ENCODE measurements at places on chromosomes 2 and 18.

GRCh38 chr2:218870984-218871344, 9.7 kb upstream of the WNT10A start:
- no peak for DNase-seq

DNA sequence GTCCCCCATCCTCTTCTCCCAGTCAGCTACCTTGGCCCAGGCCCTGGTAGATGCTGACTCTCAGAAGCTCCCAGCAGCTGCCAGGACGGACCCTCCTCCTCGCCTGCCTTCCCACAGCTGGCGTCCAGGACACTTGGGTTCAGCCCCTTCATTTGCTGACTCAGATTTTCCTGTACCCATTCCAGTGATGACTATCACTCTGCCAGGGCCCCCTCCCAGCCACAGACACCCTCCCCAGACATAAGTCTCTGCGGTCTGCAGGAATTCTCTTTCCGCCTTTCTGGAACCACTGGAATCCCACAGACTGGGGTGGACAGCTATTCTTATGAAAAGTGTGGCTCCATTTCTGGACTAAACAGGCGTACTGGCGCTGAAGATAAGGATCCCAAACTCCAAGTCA, 260.3 kb upstream of the EPAS1 start:
- DNase-seq, result peak; percentile 48

- DNase-seq, result no peak
Observed at GRCh38 chr2:170681311-170681710, 33.8 kb upstream of the SP5 start.

GRCh38 chr18:51514128-51514527, 316.6 kb upstream of the MEX3C start:
- no peak for DNase-seq

DNA sequence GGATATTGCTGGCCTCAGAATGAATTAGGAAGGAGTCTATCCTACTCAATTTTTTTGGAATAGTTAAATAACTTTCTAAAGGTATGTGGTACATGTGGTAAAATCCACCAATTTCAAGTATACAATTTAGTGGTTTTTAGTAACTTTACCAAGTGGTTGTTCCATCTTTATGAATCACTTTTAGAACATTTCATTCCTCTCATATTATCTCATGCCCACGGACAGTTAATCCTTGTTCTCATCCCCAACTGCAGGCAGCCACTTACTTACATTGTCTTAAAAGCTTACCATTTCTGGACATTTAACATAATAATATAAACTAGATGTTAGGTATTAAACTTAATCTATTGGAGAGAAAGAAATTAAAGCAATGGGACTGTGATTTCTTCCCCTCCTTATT, 146.3 kb upstream of the ZC3H15 start:
- DNase-seq, result peak; percentile 32

GRCh38 chr2:49404108-49404507, 249.8 kb upstream of the FSHR start:
- DNase-seq, result no peak

- DNase-seq, result peak; percentile 47
Observed at GRCh38 chr2:239110595-239111048, 262.7 kb downstream of the TWIST2 start.

- DNase-seq, result no peak
Observed at GRCh38 chr18:515838-516237, 15.3 kb upstream of the COLEC12 start.

DNA sequence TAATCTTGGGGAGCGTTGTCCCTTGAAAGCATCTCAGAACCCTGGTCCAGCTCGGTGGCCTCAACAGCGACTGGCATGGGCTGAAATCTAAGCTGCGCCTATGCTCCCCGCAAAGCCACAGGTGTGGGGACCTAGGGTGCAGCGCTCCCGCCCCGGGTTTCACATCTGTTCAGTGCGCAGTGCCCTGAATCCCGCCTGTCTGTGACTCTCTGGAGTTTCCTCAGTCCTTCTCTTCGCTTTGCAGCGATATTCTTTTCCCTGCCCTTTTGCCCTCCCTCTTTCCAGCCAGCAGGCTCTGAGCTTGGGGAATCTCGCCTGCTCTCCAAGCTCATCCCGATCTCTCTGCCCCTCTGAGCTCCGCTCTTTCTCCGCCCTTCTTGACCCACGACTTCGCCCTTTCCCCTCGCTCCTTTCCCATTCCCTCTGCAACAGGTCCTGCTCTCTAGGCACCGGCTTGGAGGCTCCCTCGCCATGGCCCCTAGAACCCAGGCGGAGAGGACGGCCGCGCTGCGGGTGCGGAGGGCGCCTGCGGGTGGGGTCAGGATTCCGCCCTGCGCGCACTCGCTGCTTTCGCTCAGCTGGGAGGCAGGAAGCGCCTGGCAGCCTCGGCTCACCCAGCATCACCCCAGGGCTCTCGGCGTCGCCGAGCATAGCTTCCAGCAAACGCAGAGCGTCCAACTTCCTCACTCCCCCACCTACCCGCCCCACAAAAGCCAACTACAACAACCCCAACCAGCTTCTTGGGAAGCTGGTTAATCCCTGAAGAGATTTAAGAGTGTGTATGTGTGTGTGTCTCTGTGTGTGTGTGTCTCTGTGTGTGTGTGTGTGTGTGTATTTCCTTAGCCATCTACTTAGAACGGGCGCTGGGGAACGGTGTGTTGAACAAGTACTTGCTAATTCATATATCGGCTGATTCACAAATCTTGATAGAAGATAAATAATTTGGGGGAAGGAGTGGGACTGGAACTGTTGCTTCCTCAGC, 1.1 kb downstream of the GRP start:
- DNase-seq, result no peak

DNA sequence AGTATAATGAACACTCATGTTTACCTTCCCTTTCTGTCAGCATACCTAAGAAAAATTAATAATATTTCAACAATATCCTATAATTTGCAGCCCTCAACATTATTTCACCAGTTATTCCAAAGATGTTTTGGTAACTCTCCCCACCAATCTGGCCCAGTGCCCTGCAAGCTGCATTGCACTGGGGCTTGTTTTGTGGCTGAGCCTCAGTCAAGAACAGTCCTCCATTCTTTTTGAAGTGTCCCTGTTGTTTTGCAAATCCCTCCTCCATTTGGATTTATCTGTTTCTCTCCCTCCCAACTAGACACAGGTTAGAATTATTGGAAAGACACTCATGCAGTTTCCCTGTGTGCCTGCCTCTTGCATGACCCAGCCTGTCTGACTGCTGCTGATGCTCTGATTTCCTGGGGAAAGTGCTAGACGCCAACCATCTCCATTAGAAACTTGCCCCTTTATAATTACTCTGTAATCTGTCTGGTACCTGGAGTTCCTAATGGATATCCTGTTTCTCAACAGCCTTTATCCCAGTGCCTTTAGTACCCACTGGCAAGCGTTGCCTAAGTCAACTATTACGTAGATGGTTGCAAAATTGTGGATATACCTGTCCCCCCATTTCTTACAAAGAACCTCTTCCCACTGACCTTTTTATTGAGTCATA, 60.2 kb downstream of the EIF5B start:
- no peak for DNase-seq

GRCh38 chr18:45039376-45039775, 358.7 kb downstream of the SETBP1 start:
- no peak for DNase-seq

GRCh38 chr2:232652505-232652851, 19.1 kb downstream of the EFHD1 start:
- no peak for DNase-seq

DNA sequence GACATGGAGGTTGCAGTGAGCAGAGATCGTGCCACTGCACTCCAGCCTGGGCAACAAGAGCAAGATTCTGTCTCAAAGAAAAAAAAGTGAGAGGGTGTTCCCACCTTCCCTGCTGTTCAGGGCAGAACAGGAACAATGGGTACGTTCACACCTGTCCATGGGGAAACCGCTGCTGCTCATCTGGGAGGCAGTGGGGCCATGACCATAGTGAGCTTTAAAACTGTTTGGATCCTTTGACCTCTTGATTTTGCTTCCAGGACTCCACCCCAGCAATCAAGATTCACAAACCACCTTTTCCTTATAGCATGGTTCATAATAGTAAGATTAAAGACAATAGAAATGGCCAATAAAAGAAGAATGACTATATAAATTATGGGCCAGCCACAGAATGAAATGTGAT, 209.2 kb downstream of the ARL4C start:
- DNase-seq, result no peak

DNA sequence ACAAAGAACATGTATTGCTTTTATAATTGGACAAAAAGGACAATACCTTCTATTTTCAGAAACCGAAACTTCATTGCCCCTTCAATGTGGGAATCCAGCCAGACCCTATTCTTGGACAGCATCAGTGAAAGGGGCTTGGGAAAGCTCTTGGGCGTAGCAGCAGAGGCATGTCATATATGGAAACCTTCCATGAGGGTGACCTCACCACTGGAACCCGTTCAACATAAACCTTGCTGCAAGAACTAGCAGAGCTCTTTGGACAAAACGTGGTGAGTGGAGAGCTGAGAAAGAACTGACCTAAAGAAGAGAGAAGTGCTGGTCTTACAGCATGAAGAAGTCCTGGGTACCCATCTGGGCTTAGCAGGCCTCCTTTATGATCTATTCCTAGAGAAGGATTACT, 22.7 kb upstream of the ACTG2 start:
- DNase-seq, result peak; percentile 95

- DNase-seq, result no peak
Observed at GRCh38 chr2:125667630-125668029, 988.3 kb upstream of the GYPC start.

DNA sequence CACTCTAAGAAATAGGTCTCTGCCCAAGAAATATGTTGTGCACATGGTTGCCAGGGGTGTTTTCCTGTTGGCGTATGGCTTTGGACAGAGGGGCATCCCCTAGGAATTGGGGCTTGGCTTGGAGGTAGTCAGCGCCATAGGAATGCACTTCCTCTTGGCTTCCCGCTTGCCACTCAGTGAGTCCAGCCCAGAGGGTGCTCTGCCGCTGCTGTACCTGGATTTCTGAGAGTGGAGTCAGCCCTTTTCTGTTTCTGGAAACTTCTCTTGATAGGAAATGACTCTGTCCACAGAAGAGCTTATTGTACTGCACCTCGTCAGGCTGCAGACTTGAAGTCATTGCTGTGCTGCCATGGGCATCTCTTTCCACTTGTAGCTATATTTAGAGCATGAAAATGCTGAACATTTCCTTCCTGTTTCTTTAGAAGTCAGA, 116.7 kb upstream of the MGAT5 start:
- DNase-seq, result peak; percentile 65

DNA sequence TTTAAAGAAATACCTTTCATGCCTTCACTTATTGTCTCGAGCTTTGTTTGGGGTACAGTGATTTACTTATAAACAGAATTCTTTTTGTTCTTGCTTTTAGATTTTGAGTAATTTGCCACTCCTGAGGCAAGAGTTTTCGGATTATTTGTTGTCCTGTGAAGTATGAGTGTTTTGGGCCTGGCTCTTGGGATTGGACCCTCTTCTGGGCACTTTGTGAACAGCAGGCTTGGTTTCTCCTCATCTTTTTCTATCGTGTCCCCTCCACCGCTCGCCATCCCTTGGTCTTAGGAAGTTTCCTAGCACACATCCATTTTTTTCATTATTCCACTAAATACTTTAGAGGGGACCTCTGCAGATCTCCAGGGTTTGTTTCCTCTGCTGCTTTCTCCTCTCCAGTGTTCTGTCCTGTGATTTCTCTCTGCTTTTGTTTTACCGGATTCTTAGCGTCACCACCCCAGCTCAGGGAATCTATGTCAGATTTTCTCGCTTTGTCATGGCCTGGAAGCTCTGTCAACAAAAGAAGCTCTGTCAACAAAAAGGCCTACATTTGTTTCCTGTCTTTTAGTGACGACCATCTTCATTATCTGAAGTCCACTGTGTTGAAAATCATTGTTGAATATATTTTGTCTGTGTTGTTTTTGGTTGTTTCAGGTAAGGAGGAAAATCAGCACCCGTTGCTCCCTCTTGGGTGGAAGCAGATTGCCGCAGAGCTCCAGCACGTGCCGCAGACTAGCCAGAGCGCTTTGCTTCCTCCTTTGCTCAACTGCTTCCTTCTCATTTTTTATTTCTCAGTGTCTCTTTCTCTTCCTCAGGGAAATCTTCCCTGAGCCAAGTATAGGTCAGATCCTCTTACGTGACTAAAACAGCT, 27.8 kb downstream of the ANKRD62 start:
- peak; percentile 8 for DNase-seq

GRCh38 chr2:107008843-107009242, 122.9 kb upstream of the ST6GAL2 start:
- DNase-seq, result no peak

DNA sequence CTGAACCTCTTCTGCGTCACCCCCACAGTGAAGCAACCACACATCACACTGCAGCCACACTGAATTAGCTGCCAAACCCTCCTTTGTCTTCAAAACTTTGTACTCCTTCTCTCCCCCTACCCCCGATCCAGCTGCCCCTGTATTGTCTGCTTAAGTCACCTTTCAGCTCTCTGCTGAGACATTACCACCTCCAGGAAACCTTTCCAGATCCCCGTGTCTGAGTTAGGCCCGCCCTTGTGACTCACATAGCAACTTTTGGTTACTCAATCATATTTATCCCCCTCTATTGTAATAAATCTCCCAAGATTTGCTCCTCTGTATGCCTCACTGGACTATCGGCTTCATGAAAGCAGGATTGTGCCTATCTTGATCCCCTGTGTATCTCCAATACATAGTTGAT, 82.8 kb upstream of the CDCA7 start:
- peak; percentile 22 for DNase-seq

DNA sequence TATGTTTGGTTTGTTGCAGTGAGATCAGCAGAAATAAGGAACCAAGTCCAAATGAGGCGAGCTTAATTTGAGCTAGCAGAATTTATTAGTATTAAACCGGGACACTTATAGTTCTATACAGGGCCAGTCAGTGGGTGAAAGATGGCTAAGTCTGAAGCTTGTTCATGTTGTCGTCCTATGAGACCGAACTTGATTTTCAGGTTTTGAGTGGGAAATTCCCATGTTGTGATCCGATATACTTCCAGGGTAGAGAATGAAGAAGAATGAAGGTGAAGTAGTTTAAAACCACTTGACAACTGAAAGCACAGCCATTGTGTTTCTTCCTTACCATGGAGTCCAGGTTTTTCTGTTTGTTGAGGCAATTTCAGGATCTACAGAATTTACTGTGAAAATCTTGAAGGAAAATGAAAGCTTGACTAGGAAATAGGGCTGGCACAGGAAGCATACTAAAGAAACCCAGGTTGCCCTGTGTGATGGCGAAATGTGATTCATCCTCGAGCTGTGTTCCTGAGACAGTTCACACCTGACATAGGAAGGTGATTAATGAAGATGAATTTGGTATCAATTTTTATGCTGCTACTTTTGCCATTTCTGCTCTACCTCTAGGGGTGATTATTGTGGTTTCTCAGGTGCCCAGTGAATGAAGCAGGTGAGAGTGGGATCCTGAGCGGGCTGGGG, 37.6 kb upstream of the MGAT5 start:
- DNase-seq, result no peak

- DNase-seq, result no peak
Observed at GRCh38 chr2:26527726-26528585, 50.0 kb upstream of the OTOF start.

- peak; percentile 54 for DNase-seq
Observed at GRCh38 chr2:23658466-23658942, 268.4 kb downstream of the ATAD2B start.

- peak; percentile 91 for DNase-seq
Observed at GRCh38 chr2:172782506-172783164, 47.0 kb downstream of the RAPGEF4 start.

DNA sequence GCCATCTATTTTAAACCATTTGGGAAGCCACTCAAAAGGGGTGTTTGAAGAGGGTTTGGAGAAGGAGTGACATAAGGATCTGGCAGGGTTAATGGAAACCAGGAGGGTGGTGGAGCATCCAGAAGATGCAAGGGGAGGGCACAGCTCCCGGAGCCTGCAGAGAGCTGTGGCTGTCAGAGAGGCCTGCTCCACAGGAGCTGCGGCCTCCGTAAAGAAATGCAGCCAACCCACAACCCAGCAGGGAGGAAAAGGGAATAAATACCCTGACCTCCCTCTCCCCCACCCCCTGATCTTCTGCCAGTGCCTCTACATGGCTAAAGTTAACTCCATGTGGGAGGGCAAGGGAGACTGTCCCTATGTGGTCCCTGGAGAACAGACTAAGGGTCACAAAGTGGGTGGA, 567.1 kb upstream of the POU3F3 start:
- no peak for DNase-seq
